Colonic mucosa (tissue), 4 donors: ENCODE measurements at places on chromosomes 1 and 21. TPM values are rescaled to one million over a fixed set of nuclear protein-coding genes. Genes with fewer than 3 reads are reported as not detected.
A peak's percentile ranks its signal among the peaks of the same experiment; 100 is the strongest.

The E2F2 gene
- 32.9 TPM for total RNA-seq

The KIF26B gene
- 0.30 TPM for total RNA-seq

DNA sequence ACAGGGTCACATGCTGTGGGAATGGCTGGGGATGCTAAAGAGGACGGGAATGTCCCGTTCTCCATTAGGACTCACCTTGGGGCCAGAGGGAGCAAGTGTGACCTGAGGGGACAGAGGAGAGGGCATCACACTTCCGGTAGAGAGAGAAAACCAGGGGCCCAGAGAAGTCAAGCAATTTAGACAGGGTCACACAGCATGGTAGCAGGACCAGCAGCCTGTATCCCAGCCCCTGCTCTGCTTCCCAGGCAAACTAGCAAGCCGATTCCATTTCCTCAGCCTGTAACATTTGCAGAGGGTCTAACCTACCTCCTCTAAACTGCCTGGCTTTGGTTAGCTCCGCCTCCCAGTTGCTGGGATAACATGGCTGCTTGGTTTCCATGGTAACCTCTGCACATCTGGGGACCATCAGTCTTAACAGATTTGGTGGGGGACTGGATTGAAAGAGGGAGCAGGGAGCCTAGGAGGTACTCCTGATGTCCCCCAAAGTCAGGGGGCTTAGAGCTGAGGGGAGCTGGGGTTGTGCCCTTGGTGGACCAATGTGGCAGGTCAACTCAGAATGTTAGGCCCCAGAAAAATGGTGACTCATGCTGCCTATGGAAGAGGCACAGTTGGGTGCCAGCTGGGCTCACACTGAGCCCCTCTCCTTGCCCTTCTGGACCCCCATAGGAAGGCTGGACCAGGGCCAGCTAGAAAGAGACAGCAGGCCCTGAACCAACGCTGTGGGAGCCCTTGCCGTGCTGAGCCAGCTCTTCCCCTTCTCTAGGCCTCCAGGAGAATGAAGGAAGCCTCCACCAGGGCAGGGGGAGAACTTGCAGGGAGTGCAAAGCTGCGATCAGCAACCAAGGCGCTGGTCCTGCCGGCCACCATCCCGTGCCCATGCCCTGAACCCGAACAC lies 9.5 kb downstream of the COL16A1 start:
- H3K27ac ChIP-seq: no peak overlapping the region
- no peaks in the 10 kb centered on the region for H3K27me3 ChIP-seq
- H3K36me3 ChIP-seq: no peaks in the 10 kb centered on the region
- no peaks in the 10 kb centered on the region for H3K4me1 ChIP-seq
- no peak for DNase-seq

DNA sequence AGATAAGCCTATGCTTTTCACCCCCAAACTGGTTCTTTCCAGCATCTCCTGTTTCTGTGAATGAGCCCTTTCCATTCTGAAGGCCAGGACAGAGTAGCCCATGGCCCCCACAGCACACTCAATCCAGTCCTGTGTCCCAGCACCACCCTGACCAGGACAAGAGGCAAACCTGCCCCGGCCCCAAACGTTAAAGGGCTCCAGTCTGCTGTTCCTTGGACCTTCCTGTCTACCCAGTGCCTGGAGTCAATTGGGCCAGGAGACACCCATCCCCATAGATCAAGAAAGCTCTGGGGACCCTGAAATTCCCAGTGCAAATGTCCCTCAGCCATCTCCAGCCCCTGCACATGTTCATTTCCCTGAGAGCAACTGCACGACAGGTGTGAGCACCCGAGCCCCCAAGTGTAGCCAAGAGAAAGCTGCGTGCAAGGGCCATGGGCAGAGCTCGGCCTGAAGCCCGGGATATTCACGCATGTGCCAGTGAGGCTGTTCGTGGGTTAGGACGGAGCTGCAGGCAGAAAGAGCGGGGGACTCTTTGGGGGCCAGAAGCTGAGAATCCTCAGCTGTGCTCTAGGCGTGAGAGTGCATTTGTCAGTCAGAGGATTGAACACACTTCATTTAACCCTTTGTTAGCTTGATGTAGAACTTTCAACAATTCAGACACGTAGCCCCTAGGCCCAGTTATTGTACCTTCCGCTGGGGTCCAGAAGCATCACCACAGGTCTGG lies 4.2 kb upstream of the RIPK4 start:
- H3K27ac ChIP-seq: no peak overlapping the region
- H3K36me3 ChIP-seq: no peaks in the 10 kb centered on the region
- no peak overlapping the region for H3K4me3 ChIP-seq
- no peak for DNase-seq
- H3K27me3 ChIP-seq: peaks cover 36% of the 10 kb centered on the region

GRCh38 chr1:115144176-115144575 lies 54.9 kb upstream of the TSPAN2 start:
- H3K4me1 ChIP-seq: no peaks in the 10 kb centered on the region
- H3K36me3 ChIP-seq: no peaks in the 10 kb centered on the region

DNA sequence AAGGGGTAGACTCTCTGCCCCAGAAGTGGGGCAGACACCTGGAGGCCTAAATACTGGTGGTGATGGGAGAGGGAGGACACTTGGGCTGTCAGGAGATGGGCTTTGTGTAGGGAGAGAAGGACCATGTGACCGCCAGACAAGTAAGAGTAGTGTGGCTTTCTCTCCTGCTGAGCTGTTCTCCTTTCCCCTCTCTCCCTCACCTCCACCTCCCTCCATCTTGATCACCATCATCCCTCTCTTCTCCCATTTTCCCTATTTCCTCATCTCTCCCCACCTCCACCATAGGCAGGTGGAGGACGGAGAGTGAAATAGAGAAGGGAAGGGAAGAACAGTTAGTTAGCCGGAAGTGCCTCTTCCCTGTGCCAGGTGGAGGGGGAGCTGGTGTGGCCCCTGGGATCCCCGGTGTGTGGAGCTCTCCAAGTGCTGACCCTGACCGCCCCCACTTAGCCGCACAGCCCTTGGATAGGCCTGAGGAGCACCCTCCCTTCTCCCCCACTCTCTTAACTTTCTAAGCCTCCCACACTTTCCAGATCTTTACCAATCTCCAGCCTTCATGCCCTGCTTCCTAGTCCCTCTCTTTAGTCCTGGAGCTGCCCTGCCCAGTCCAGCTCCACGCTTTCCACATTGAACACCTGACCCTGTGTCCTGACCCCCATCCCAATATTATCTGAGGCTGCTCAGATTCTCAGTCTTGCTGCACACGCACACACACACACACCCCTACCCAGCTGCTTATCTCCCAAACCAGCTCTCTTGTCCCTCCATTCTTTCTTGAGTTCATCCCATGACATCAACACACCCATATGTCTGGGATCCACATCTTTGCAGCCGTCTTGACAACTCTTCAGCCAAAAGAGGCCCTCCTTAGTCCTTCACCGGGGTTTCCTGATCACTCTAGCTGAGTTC lies 1.5 kb downstream of the CELF3 start:
- no peak for DNase-seq
- H3K4me1 ChIP-seq: peaks cover under 1% of the 10 kb centered on the region
- H3K36me3 ChIP-seq: no peaks in the 10 kb centered on the region
- no peak overlapping the region for H3K4me3 ChIP-seq

GRCh38 chr1:116581323-116581885 lies 10.6 kb upstream of the CD58 start:
- no peaks in the 10 kb centered on the region for H3K36me3 ChIP-seq
- H3K4me1 ChIP-seq: no peaks in the 10 kb centered on the region
- no peak overlapping the region for H3K27ac ChIP-seq
- no peak overlapping the region for H3K4me3 ChIP-seq

DNA sequence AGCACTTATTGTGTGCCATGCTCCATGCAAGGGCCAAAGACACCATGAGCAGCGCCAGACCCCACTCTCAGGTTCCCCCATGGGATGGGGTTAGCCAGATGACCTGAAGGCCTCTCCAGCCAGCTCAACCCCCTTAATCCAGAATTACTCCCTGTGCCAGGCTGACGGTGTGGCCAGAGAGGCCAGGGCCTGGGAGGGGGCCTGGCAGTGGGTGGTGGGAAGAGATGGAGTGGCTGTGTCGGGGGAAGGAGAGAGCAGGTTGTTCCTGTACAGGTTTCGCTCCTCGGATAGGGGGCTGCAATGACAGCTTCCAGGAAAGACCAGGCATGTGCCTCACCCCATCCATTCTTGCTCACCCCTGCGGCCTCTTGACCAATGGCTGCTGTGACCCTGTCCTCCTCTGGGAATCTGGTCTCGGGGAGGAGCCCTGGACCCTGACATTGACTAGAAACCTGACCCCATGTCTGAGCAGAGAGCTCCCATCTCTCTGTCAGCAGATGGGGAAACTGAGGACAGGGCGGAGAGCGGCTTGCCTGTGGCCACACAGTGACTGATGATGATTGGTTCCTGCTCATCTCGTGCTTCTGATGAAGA lies 345.3 kb downstream of the MATN1 start:
- no peak overlapping the region for H3K4me3 ChIP-seq
- no peak overlapping the region for H3K27ac ChIP-seq
- H3K27me3 ChIP-seq: no peaks in the 10 kb centered on the region
- no peaks in the 10 kb centered on the region for H3K36me3 ChIP-seq
- no peaks in the 10 kb centered on the region for H3K4me1 ChIP-seq

GRCh38 chr1:66373157-66373591 lies 160.8 kb upstream of the SGIP1 start:
- H3K27me3 ChIP-seq: no peaks in the 10 kb centered on the region
- no peaks in the 10 kb centered on the region for H3K36me3 ChIP-seq
- H3K4me3 ChIP-seq: no peak overlapping the region
- DNase-seq: no peak
- H3K27ac ChIP-seq: peak overlapping the region; percentile 53

DNA sequence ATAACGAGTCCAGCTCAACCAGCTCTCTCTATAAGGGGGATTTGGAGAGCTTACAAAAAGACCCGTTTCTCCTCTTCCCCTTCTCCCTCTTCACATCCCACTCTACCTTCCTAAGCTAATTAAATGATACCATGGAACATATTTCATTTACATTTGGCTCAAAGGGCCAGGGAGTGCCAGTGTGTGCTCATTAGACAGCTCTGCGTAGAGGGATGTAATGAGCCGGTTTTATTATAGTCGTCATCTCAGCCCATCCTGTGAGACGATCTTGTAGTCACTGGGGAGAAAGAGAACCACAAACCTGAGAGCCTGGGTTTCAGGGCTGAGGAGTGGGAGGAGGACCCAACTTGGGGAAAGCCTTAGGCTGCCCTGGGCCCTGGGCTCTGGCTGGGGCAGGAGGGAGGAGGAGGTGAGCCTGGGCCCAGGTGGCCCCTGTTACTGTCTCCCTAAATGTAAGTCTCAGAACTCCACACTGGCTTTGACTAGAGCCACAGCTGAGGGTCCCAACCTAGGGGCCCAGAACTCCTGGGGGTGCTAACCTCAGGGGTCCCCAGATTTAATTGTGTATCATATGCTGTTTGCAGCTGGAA lies 354.6 kb downstream of the MATN1 start:
- DNase-seq: no peak
- no peak overlapping the region for H3K4me3 ChIP-seq
- no peaks in the 10 kb centered on the region for H3K36me3 ChIP-seq
- H3K27me3 ChIP-seq: no peaks in the 10 kb centered on the region
- H3K27ac ChIP-seq: no peak overlapping the region
- H3K4me1 ChIP-seq: no peaks in the 10 kb centered on the region

- DNase-seq: no peak
- H3K4me3 ChIP-seq: no peak overlapping the region
- peaks cover 16% of the 10 kb centered on the region for H3K36me3 ChIP-seq
- no peaks in the 10 kb centered on the region for H3K4me1 ChIP-seq
- H3K27me3 ChIP-seq: no peaks in the 10 kb centered on the region
These were observed 26.6 kb downstream of the SCYL3 start for GRCh38 chr1:169867012-169867675.
